ACHN (cell line): ENCODE measurements at places on chromosomes 6 and 20.

DNA sequence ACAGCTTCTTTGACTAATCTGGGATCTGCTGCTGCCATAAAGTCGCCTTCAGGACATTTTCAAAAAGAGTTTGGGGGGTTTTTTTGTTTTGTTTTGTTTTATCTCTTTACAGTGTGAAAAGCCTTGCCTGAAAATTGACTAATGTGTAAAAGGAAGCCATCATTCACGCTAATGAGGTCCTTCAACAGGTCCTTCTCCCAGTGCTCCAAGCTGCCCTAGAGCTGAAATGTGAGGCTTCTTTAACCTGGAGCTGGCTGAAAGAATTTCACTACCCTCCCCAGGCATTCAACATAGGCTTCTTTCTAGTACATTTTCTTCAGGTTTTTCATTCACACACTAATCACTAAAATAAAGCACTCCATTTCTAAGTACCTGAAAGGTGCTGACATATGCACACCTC, 145.1 kb upstream of the PRDM1 start:
- DNase-seq: no peak

DNA sequence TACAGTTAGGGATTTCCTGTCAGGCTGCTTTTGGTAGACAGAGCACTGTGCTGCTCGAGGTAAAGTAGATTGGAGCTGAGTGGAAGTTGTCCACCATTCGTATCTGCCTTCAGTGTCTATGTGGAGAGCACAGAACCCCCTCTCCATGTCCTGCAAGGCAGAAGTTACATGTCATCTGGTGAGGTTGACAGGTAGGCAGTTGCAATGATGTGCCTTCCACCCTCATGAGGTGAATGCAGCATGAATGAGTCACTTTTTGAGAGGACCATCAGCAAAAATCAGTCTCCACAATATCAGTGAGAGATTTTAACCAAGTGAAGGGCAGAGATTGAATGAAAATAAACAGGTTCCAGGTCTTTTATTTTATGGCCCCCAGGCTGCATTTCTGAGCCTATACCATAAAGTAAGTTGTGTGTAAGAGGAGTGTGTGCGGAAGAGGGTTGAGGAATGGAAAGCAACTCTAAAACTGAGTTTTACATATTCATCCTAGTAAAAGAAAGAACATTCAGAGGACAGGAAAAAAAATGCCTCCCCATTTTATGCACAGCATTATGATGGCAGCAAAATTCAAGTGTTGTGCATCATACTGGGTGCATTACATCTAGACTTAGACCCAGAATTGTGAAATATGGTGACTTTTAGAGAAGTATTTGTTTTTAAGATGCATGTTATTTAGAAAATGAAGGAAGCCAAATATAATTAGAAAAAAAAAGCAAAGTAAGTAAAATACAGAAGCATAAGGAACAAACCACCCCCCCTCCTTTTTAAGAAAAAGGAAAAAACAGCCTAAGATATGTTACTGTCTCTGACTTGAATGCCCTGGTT, 15.8 kb downstream of the TRAPPC3L start:
- DNase-seq: no peak

- DNase-seq: no peak
Measured at GRCh38 chr6:17096096-17096495, 5.8 kb upstream of the STMND1 start.

DNA sequence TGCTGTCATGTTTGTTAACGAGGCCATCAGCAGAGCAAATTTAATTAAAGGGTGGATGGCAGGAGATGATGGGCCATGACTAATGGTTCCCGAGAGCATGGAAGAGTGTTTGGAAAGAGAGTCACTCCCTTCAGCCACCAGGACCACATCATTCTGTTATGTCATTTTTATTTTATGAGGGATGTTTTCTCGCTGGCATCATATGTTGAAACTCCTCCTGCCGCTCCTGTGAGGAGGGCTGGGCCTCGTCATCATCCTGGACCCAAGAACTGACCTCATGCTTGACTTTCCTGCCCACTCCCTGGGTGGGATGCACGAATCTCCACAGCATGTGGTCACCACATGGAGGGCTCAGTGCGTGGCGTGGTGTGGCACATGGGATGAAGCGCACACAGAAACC, 86.4 kb upstream of the FRMD1 start:
- no peak for DNase-seq

- no peak for DNase-seq
Measured at GRCh38 chr6:110564703-110565421, 88.4 kb upstream of the SLC22A16 start.

GRCh38 chr6:36083446-36083845, 46.9 kb upstream of the MAPK13 start:
- no peak for DNase-seq

GRCh38 chr20:1304710-1305515, 24.0 kb downstream of the SDCBP2 start:
- no peak for DNase-seq

- DNase-seq: peak; percentile 39
Measured at GRCh38 chr6:47733879-47734558, 35.6 kb downstream of the ADGRF4 start.

GRCh38 chr6:54426995-54427394, 118.8 kb downstream of the TINAG start:
- no peak for DNase-seq

DNA sequence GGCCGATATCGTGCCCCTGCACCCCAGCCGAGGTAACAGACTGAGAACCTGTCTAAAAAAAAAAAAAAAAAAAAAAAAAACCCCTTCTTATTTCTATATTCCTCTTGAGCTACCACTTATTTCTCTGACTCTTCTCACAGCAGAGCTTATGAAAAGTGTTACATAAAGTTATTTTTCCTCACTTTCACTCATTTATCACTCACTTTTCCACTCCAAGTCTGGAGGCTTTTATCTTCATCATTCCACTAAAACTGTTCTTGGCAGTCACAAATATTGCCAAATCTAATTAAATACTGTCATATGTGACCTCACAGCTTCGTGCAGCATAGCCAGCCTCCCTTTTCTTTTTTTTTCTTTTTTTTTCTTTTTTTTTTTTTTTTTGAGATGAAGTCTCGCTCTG, 131.2 kb downstream of the KLHL32 start:
- no peak for DNase-seq

DNA sequence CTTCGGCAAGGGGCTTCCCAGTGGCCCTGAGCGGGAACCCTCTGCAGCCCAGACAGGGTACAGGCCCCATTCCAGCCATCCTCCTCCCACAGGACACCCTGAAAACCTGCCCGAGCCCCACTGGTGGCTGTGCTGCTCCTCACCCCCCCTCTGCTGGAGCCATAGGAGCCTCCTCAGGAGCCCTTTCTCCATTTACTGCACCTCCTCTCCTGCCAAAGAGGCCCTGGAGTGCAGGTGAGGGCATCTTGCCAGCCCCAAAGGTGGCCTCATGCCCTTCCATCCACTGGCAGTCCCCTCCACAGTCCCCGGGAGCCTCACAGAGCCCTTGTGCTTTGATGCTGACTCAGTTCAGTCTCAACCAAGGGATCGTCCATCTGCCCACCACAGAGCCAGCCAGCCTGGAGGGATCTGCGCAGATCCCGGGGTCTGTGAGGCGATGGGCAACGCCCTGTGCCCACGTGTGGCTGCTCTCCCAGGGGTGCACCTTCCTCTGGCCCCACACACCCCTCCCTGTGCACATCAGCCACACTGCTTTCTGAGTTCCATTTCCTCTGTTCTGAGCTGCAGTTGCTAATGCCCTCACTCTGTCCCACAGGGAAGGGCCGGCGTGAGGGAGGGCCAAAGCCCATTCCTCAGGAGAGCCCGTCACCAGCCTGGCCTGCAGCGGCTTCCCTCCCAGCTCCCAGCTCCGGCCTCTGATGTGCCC, 228.5 kb downstream of the DLL1 start:
- no peak for DNase-seq

DNA sequence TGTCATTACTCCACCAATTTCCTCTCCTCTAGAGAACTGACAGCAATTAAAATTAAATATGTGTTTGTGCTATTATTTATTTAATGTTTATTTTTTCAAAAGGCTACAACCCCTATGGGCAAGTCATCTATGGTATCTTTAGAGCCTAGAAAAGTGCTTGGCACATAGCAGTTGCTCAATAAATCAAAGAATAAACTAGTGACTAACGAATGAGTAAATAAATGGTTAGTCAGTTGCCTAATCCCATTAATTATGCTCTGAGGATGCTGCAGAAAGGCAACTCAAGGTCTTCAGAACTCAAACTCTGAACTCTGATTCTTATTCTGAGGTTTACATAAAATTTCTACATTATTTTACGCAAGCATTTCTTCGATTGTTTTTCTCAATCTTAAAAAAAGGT, 193.0 kb upstream of the TSHZ2 start:
- DNase-seq: no peak

- no peak for DNase-seq
Measured at GRCh38 chr20:4174909-4175308, 159.6 kb upstream of the RNF24 start.

DNA sequence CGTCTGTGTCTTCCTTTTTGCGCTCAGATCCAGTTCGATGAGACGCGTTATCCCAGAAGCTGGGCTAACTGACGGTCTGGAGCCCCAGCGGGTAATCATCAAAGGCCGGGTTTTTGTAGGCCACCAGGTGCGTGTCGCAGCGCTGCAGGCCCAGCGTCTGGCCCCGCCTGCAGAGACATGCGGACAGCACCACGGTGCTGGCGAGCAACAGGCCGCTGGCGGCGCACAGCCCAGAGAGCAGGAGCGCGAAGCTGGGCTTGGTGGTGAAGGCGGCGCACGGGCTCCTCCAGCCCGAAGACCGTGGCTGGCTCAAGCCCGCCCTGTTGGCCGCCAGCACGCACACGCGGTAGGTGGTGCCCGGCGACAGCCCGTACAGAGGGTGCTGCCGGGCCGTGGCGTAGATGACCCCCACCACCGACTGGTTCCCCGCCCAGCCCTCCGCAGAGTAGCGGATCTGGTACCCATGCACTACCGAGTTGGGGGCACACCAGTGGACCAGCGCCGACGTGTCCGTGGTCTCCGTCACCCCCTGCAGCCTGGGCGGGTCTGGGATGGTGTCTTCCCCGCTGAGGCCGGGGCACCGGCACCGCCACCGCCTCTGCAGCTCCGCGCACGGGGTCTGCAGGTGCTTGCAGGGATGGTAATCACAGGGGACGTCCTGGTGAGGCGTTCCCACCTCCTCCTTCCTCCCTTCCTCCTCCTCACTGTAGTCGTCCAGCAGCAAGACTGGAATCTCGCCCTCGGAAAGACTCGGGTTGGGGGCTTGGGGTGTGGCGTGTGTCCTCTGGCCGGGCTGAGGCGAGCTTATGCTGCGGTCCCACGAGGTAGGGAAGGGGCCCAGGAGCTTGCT, 12.7 kb downstream of the LRRN4 start:
- no peak for DNase-seq

- DNase-seq: no peak
Measured at GRCh38 chr20:50982363-50982762, 23.7 kb downstream of the MOCS3 start.
